ENCODE measurements at places on chromosomes 7 and 10. TPM values are rescaled to one million over a fixed set of nuclear protein-coding genes. Genes with fewer than 3 reads are reported as not detected.

Gene GPR26
- not detected for polyA plus RNA-seq

Gene SLC13A1
- polyA plus RNA-seq = not detected

Gene A1CF
- not detected for polyA plus RNA-seq

Gene EIF5AL1
- polyA plus RNA-seq = 0.16 TPM

Gene LRRC18
- polyA plus RNA-seq = not detected

Gene FFAR4
- not detected for polyA plus RNA-seq

Gene CALCR
- polyA plus RNA-seq = not detected

Gene UBE2D1
- 18.3 TPM for polyA plus RNA-seq

Gene PAPOLB
- not detected for polyA plus RNA-seq

Gene PRSS58
- not detected for polyA plus RNA-seq

Gene BAMBI
- 0.56 TPM for polyA plus RNA-seq

Gene GPC2
- not detected for polyA plus RNA-seq

Gene C10orf67
- 0.26 TPM for polyA plus RNA-seq

Gene SLC26A3
- polyA plus RNA-seq = not detected

Gene PTN
- polyA plus RNA-seq = not detected

Gene ZNF107
- polyA plus RNA-seq = 9.9 TPM

Gene OPALIN
- not detected for polyA plus RNA-seq

Gene CALHM3
- polyA plus RNA-seq = not detected

Gene PNLIPRP3
- polyA plus RNA-seq = not detected

Gene LBX1
- not detected for polyA plus RNA-seq

Gene HTRA1
- 0.56 TPM for polyA plus RNA-seq

Gene STEAP4
- polyA plus RNA-seq = not detected

Gene CUL2
- polyA plus RNA-seq = 19.3 TPM

Gene NPTX2
- polyA plus RNA-seq = 0.16 TPM
